ENCODE measurements at places on chromosomes 13 and 19. TPM values are rescaled to one million over a fixed set of nuclear protein-coding genes. Genes with fewer than 3 reads are reported as not detected.

GRCh38 chr19:55341171-55341588, 1.5 kb downstream of the KMT5C start:
- H3K4me1 ChIP-seq = no peaks in the 10 kb centered on the region
- DNase-seq = peak; percentile 61
- peak overlapping the region; percentile 85 for H3K4me3 ChIP-seq
- H3K27ac ChIP-seq = peak overlapping the region; percentile 96
- no peaks in the 10 kb centered on the region for H3K36me3 ChIP-seq
- no peaks in the 10 kb centered on the region for H3K27me3 ChIP-seq

DNA sequence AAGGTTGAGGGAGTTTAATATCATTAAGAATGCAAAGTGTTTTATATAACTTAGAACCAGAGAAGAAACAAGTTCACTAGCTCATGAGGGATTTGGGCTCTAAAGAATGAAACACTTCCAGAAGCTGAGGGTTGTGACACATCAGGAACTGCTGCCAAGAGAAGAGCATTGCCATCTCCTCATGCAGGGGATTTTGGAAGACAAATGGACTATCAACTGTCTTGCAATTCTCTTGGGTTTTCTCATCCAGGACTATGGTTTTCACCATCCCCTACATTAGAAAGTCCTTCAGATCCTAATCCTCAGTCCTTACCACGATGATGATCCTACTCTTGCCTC, 59.7 kb upstream of the KL start:
- no peaks in the 10 kb centered on the region for H3K4me1 ChIP-seq
- no peak for DNase-seq
- H3K27me3 ChIP-seq = no peaks in the 10 kb centered on the region
- no peaks in the 10 kb centered on the region for H3K36me3 ChIP-seq

- H3K4me3 ChIP-seq = no peak overlapping the region
- no peak overlapping the region for H3K27ac ChIP-seq
Observed at GRCh38 chr19:19075126-19075525, 11.3 kb downstream of the SLC25A42 start.

DNA sequence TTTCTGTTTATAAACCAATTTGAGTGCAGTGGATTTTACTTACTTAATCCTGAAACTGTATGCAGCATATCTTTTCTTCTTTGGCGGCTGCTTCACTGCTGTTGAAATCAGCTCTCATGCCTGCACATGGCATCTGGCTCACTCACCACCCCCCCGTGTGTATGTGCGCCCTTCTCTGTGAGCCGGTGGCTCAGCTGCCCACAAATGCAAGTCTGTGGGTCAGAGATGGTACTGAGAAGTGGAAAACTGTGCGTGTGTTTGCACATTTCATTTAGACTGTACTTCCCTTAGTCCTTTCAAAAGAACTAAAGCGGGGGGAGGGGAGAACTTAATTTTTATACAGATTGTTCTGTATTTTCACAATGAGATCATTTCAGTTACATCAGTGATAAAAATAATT, 307.6 kb downstream of the SHISA2 start:
- H3K4me3 ChIP-seq = no peak overlapping the region
- no peak for DNase-seq
- H3K36me3 ChIP-seq = no peaks in the 10 kb centered on the region
- no peak overlapping the region for H3K27ac ChIP-seq

- no peak overlapping the region for H3K27ac ChIP-seq
- DNase-seq = no peak
- H3K36me3 ChIP-seq = no peaks in the 10 kb centered on the region
- H3K4me1 ChIP-seq = no peaks in the 10 kb centered on the region
- no peak overlapping the region for H3K4me3 ChIP-seq
Observed at GRCh38 chr13:90800082-90800746, 547.3 kb upstream of the MIR17HG start.

DNA sequence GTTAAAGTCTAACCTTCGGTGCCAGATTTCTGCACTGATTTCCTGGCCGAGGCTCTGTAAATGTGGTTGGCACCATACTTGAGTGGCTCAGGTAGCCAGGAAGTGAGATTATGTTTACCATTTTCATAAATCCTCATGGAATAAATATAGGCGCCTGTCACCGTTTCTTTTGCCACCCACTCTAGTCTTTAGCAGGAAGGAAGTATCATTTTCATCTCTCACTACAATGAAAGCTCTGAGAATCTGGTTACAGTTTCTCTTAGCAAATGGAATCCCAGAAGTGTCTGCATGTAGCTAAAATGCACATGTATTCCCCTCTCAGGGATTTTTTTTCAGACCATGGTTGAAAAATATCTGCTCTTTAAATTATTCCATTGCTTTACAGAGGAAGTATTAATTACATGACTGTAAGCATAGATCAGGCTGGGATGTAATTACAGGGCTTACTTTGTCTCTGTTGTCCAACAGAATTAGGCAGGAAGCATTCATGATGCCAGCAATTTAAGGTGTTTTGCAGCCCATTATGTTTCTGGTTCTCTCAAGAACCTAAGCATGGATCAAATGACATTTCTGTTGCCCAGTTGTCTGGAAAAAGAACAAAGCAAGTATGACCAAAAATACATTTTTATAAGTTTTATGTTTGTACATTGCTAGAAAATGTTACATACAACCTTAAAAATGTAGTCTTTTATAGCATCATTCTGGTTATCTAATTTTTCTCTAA, 221.7 kb upstream of the SPRY2 start:
- H3K27me3 ChIP-seq = no peaks in the 10 kb centered on the region
- peak overlapping the region; percentile 5 for H3K27ac ChIP-seq
- no peak for DNase-seq
- no peak overlapping the region for H3K4me3 ChIP-seq

DNA sequence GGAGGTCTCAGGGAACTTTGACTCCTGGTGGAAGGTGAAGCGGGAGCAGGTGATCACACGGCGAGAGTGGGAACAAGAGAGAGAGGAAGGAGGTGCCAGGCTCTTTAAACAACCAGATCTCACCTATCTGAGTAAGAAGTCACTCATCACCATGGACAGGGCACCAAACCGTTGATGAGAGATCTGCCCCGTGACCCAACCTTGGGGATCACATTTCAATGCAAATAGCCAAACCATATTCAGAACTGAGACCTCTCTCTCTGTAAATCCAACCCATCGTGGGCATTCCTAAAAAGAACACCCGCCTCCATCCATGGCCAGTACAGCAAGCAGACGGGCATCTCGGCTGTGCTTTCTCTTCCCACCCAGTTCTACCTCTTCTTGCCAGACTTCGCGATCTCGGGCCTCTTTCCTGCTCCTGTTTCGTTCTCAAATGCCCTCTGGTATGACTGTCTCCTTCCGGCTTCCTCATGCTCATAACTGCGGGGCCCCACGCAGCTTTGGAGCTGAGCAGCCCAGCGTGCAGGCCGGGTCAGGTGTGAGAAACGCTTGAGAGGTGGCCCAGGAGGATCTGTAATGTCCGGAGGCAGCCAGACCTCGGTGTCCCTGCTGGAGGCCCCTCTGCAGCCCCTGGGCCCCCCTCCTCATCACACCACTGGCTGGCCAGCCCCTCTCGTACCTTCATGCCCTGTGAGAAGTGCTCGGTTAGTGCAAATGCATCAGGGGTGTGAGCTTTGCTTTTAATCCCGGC, 97.0 kb upstream of the GPR183 start:
- no peaks in the 10 kb centered on the region for H3K27me3 ChIP-seq
- H3K4me1 ChIP-seq = no peaks in the 10 kb centered on the region
- no peak for DNase-seq
- H3K27ac ChIP-seq = no peak overlapping the region
- no peak overlapping the region for H3K4me3 ChIP-seq

- no peaks in the 10 kb centered on the region for H3K4me1 ChIP-seq
- H3K36me3 ChIP-seq = no peaks in the 10 kb centered on the region
- H3K4me3 ChIP-seq = peak overlapping the region; percentile 23
- H3K27me3 ChIP-seq = no peaks in the 10 kb centered on the region
- DNase-seq = peak; percentile 26
Observed at GRCh38 chr13:31742097-31742734, 2.9 kb downstream of the RXFP2 start.

DNA sequence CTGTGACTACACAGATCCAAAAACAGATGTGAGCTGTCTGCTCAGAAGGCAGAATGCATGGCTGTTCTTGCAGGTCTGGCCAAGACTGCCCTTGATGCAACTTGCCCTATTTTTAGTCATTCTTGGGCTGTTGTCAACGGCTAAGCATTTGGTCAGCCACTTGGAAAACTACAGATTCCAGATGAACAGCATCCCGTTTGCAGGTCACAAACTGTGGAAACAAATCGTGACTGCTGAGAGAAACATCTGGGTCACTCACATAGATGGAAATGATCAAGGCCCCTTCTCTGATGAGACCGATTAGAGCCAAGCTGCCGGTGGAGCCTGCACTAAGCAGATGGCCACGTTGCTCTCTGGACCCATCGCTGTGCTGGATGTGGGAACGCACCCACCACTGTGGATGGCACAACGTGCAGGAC, 15.4 kb upstream of the METTL21C start:
- H3K4me3 ChIP-seq = no peak overlapping the region
- no peak for DNase-seq
- no peak overlapping the region for H3K27ac ChIP-seq
- no peaks in the 10 kb centered on the region for H3K27me3 ChIP-seq
- H3K4me1 ChIP-seq = no peaks in the 10 kb centered on the region
- H3K36me3 ChIP-seq = no peaks in the 10 kb centered on the region

DNA sequence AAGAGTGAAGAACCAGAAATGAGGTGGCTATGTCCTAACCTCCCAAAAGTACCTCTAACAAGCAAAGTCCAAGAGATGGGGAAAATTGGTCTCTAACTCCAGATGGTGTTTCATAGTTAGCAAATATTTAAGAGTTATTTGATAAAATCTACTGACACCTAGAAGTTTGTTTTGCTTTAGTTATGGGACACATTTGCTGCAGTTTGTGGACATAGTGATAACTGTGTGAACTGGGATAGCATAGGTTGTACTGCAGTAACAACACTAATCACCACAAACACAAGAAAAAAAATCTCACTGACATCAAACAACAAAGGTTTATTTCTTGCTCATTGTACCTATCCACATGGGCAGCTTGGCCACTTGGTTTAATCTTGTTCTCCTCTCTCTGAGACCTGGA, 965.0 kb upstream of the SPRY2 start:
- no peak for DNase-seq
- no peaks in the 10 kb centered on the region for H3K36me3 ChIP-seq
- no peaks in the 10 kb centered on the region for H3K27me3 ChIP-seq
- no peaks in the 10 kb centered on the region for H3K4me1 ChIP-seq
- no peak overlapping the region for H3K27ac ChIP-seq

Gene SPHK2
- total RNA-seq = 10.5 TPM

Gene RNF113B
- not detected for total RNA-seq

Gene TMC4
- 41.6 TPM for total RNA-seq

Gene KLK2
- total RNA-seq = 0.48 TPM

Gene PROZ
- not detected for total RNA-seq

Gene GPR183
- 10.2 TPM for total RNA-seq

Gene MCEMP1
- 1.0 TPM for total RNA-seq

Gene SERP2
- 2.6 TPM for total RNA-seq

Gene MPHOSPH8
- total RNA-seq = 39.2 TPM

Gene IGSF23
- total RNA-seq = not detected

Data from breast epithelium (tissue), 4 donors.